ENCODE measurements at places on chromosomes 13 and 19.

GRCh38 chr13:60164234-60164889 lies 634 bp upstream of the DIAPH3 start:
- no peak for DNase-seq

GRCh38 chr19:15181394-15181793 lies 19.4 kb downstream of the NOTCH3 start:
- no peak for DNase-seq

DNA sequence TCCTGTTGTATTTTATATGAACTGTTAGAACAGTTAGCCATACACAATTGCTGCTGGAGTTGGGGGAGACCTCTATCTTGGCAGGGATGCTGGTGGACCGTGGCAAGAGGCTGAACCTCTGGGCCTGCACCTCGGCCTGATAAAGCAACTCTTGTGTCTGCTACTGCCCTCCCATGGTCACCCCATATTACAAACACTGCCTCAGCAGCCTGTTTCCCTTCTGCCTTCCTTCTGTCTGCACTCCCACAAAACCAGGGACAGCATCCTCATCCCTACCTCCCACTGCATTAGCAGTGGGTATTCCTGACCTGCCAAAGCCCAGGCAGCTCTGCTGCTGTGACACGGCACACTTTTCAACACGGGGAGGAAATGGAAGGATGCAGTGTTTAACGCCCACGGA lies 456.4 kb downstream of the FGF14 start:
- DNase-seq, result no peak

GRCh38 chr19:35587321-35587720 lies 1.3 kb downstream of the PMIS2 start:
- no peak for DNase-seq

All from activated CD4-positive, alpha-beta T cell treated with anti-CD3 and anti-CD28 coated beads, Interleukin-2, amount 50 U/mL, for 16 hours (primary cell).